ENCODE measurements at places on chromosomes 16 and 17.

- no peak for DNase-seq
Measured at GRCh38 chr17:82031303-82031884, at the start of gene RAC3. TSS of gene RAC3 (plus strand) at chr17:82031678. CDS start at chr17:82031762, 84 bp downstream.

GRCh38 chr17:58677194-58677880 is 14.5 kb downstream of the TEX14 start:
- no peak for DNase-seq

GRCh38 chr16:22739077-22739476 is 74.9 kb upstream of the HS3ST2 start:
- DNase-seq, result no peak

GRCh38 chr17:78883533-78884131 is 19.4 kb downstream of the CEP295NL start:
- DNase-seq, result no peak

DNA sequence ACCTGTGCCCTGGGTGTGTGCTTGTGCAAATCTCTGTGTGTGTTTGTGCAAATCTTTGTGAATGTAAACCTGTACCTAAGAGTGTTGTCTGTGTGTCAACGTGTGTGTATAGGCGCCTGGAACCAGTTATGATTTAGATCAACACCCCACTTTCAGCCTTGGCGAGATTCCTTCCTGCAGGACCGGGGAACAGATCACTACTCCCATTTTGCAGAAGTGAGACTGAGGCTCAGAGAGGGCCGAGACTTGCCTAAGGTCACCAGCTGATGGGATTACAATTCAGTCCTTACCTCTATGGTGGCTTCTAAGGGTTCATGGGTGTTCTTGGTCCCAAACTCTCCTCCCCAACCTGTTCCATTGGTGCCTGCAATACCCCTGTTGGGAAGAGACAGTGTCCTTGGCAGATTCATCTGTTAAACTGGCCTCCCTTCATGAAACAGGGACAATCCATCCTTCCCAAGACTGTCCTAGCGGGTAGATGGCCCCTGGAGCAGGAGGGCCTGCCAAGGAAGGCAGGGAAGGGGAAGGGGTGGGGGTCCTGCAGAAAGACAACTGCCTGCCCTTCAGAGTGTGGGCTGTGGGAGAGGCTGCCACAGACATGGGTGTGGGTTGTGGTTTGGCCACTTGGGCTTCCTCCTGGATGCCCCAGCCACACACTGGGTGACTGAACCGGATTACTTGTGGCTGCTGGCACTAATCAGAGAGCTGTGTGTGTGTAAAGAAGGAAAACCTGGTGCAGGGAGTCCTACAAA is 6.9 kb upstream of the MAPK7 start:
- no peak for DNase-seq

DNA sequence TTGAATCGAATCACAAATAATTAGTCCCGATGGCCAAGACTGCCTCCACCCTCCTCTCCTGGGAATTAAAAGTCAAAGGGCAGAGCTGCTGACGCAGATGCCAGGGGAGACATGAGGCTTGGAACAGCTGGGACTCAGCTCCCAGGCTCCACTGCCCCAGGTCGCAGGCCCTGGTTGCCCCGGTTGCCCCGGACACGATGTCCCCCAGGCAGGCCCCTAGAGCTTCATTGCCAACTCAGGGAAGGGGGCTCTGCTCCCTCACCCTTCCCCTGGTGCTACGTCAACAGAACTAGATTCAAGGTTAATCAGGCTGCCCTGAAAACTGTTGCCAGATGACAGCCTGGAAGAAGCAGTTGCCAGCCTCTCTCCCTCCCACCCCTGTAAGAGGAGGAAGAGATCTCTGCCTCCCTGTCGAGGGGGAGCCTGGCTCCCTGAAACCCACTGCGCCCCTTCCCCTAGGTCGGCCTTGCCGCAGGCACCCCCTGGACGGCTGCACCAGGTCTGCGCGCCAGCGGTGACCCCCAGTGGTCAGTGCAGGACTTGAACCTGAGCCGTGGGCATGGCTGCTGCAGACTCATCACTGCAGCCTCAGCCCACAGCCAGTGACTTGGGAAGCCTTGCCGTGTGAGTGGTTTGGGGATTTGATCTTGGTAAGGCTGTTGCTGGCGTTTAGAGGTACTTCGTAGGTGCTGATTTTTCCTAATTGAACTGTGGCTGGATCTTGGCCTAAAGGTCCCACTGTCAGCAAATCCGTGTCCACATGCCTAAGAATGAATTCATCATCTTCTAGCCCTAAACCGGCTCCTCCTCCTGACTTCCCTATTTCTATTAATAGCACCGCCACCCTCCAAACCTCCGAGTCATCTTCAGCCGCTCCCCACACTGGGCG is 84.1 kb upstream of the TOB1 start:
- DNase-seq, result peak; percentile 59
